ENCODE measurements at places on chromosomes 1 and 21. TPM values are rescaled to one million over a fixed set of nuclear protein-coding genes. Genes with fewer than 3 reads are reported as not detected.

- H3K36me3 ChIP-seq: no peaks in the 10 kb centered on the region
- no peak overlapping the region for H3K4me3 ChIP-seq
- H3K27ac ChIP-seq: no peak overlapping the region
- no peak for DNase-seq
- H3K27me3 ChIP-seq: no peaks in the 10 kb centered on the region
Observed at GRCh38 chr1:62113507-62113906, 81.1 kb upstream of the L1TD1 start.

GRCh38 chr1:93670141-93670540, 11.5 kb downstream of the BCAR3 start:
- peaks cover 52% of the 10 kb centered on the region for H3K4me1 ChIP-seq
- H3K36me3 ChIP-seq: peaks cover 13% of the 10 kb centered on the region
- H3K4me3 ChIP-seq: no peak overlapping the region
- H3K27me3 ChIP-seq: peaks cover 4% of the 10 kb centered on the region
- H3K27ac ChIP-seq: peak overlapping the region; percentile 99

- H3K27me3 ChIP-seq: peaks cover 7% of the 10 kb centered on the region
- no peaks in the 10 kb centered on the region for H3K4me1 ChIP-seq
- no peaks in the 10 kb centered on the region for H3K36me3 ChIP-seq
- DNase-seq: no peak
- no peak overlapping the region for H3K27ac ChIP-seq
Observed at GRCh38 chr1:53502641-53503432, 43.6 kb downstream of the DMRTB1 start.

DNA sequence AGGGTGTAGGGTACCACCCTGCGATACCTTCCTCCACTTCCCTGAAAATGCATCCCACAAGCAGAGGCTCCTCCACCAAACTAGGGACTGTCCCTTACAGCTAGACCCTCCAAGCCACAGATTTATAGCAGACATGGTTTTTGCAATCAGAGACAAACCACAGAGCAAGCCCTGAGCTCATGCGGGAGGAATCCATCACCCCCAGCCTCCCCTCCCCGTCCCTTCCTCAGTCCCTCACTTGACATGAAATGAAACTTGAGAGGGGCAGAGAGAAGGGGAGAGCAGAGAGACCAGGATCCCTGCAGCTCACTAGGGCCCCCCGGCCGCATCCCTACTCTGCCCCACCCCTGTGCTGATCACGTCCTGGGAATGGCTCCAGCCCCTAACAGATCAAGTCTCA, 94.9 kb downstream of the MRPL37 start:
- H3K36me3 ChIP-seq: peaks cover 4% of the 10 kb centered on the region
- peaks cover 10% of the 10 kb centered on the region for H3K27me3 ChIP-seq
- no peak overlapping the region for H3K4me3 ChIP-seq
- H3K27ac ChIP-seq: peak overlapping the region; percentile 71
- no peak for DNase-seq

DNA sequence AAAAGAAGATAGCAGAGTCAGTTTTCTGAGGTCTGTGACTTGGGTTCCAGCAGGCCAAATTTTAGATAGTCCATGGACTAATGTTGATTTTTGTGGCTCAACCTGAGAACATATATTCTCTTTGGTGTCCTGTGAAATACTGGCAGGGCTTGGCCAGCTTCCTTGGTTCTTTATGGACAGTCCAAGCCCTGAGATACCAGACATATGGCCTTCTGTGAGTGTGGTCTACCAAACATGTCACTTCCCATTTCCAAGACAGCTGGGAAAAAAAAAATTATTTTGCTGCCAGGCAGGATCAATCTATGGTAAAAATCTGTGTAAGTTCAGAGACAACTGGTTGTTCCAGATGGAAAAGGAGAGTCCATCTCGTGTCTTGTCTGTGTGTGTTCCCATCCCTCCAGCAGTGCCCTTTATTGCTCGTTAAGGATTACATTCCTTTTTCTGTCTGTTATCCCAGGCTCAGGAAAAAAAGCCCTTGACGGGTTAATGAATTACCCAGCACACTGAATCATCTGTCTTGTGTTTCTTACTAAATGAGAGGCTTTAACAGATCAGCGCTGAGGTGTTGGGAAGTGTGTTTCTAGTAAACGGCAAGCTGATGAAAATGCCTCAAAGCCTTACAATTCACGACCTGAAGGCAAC, 33.4 kb upstream of the XPR1 start:
- H3K27ac ChIP-seq: no peak overlapping the region
- H3K27me3 ChIP-seq: no peaks in the 10 kb centered on the region
- DNase-seq: no peak
- H3K36me3 ChIP-seq: no peaks in the 10 kb centered on the region
- peaks cover 14% of the 10 kb centered on the region for H3K4me1 ChIP-seq
- no peak overlapping the region for H3K4me3 ChIP-seq

GRCh38 chr21:26093122-26093521, 77.4 kb downstream of the APP start:
- DNase-seq: no peak
- H3K27ac ChIP-seq: no peak overlapping the region
- H3K4me1 ChIP-seq: peaks cover 34% of the 10 kb centered on the region
- peaks cover 21% of the 10 kb centered on the region for H3K36me3 ChIP-seq
- peaks cover 8% of the 10 kb centered on the region for H3K27me3 ChIP-seq

- DNase-seq: no peak
- no peaks in the 10 kb centered on the region for H3K36me3 ChIP-seq
- H3K27me3 ChIP-seq: peaks cover 7% of the 10 kb centered on the region
- H3K4me1 ChIP-seq: peaks cover 5% of the 10 kb centered on the region
- H3K27ac ChIP-seq: no peak overlapping the region
Observed at GRCh38 chr1:109802901-109803561, 39.3 kb upstream of the EPS8L3 start.

GRCh38 chr1:180181048-180181447, 26.4 kb downstream of the QSOX1 start:
- H3K36me3 ChIP-seq: peaks cover 22% of the 10 kb centered on the region
- DNase-seq: peak; percentile 45
- H3K4me3 ChIP-seq: no peak overlapping the region
- H3K4me1 ChIP-seq: peaks cover 3% of the 10 kb centered on the region
- peaks cover 6% of the 10 kb centered on the region for H3K27me3 ChIP-seq

Gene C1orf159
- total RNA-seq: 16.6 TPM

Gene URB2
- total RNA-seq: 10.6 TPM

Gene LAPTM5
- total RNA-seq: 80.5 TPM

Gene OR2M3
- not detected for total RNA-seq

Gene KIAA0040
- total RNA-seq: 4.1 TPM

Gene PWP2
- 11.0 TPM for total RNA-seq

Gene CITED4
- total RNA-seq: 3.6 TPM

Gene SLC30A10
- not detected for total RNA-seq

Gene ARMH1
- 4.1 TPM for total RNA-seq
